NCI-H446 (cell line): ENCODE measurements at places on chromosomes 5 and 9.

- DNase-seq, result no peak
Measured at GRCh38 chr9:5793812-5794211, 39.1 kb downstream of the ERMP1 start.

- no peak for DNase-seq
Measured at GRCh38 chr5:99675974-99676373, 747.2 kb upstream of the CHD1 start.

DNA sequence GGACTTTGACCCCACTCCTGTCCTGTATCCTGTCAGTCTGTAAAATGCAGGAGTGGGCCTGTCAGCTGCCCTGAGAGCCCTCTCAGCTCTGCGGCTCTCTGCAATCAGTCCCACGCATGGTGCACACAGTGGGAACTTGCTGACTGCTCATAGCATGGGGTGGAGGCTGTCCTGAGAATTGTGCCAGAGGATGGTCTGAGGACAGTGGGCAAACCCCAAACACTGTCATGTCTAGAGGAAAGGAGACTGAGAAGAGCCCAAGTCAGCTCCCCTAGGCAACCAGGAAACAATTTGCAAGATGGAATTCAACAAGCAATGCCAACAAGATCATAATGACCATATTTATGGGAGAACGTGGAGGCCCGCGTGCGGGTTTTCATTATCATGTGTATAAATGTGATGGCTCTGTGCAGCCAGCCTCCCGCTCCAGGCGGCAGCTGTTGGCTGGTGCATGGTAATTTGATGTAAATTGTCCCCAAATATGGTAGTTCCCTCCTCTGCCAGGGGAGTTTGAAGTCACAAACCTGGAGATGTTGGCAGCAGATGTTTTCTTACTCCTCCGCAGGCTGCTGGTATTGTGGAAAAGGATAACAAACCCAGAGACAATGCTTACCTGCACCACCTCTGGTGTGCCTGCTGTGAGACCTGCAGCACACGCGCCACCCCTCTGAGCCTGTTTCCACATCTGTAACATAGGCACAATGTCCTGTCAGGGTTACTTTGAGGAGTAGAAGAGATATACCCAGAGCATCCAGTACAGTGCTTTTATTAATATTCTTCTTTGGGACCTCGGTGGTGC lies 39.8 kb upstream of the ALDH1B1 start:
- no peak for DNase-seq

GRCh38 chr5:173035904-173036707 lies 20.0 kb upstream of the CREBRF start:
- no peak for DNase-seq

- no peak for DNase-seq
Measured at GRCh38 chr5:32638309-32638708, 53.0 kb downstream of the SUB1 start.

DNA sequence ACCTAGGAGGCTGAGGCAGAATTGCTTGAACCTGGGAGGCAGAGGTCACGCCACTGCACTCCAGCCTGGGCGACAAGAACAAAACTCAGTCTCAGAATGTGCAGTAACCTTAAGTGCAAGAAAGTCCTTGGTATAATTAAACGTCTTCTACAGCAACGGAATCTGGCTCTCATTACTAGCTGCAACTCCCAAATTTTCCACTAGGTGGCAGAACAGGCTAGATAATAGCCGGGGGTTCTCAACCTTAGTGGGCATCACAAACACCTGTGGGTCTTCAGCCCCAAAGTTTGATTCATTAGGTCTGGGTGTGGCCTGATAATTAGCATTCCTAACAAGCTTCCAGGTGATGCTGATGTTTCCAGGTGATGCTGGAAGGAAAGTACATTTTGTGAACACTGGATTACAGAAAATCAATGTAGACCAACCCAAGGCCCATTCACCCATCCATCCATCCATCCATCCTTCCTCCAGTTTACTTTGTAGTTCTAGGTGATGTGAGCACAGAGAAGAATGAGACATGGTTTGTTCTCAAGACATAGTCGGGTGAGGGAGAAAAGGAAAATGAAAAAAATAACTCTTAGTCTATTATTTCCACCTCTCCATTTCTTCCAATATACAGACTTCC lies 37.3 kb downstream of the FBXW2 start:
- peak; percentile 27 for DNase-seq

- no peak for DNase-seq
Measured at GRCh38 chr5:40030661-40031060, 605.9 kb upstream of the DAB2 start.

DNA sequence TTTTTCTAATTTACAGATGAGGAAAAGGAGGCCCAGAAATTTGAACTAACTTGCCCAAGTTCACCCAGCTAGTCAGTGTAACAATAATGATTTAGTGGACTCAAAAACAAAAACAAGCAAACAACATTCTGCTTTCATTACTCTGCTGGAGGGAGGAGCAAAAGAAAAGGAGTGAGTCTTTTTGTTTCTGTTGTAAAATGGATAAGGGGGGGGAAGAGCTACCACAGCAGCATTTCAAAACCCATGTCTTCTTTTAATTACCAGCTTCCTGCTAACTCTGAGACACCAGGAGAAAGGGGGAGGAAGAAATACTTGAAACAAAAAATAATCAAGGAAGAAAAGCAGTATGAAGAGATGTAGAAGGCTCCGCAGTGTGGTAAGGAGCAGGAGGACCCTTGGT lies 39.2 kb upstream of the EQTN start:
- no peak for DNase-seq

DNA sequence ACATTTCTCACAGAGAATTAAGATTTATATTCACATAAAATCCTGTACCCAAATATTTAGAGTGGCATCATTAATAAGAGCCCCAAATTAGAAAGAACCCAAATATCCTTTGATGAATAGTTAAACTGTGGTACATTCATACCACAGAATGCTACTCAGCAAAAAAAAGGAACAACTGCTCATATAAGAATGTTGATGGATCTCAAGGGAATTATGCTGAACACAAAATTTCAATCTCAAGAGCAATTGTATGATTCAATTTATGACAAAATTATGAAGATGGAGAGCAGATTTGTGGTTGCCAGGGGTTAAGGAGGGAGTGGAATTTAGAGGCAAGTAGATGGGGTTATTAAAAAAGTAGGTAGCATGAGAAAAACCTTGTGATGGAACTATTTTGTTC lies 4.5 kb upstream of the PAIP1 start:
- DNase-seq, result no peak

DNA sequence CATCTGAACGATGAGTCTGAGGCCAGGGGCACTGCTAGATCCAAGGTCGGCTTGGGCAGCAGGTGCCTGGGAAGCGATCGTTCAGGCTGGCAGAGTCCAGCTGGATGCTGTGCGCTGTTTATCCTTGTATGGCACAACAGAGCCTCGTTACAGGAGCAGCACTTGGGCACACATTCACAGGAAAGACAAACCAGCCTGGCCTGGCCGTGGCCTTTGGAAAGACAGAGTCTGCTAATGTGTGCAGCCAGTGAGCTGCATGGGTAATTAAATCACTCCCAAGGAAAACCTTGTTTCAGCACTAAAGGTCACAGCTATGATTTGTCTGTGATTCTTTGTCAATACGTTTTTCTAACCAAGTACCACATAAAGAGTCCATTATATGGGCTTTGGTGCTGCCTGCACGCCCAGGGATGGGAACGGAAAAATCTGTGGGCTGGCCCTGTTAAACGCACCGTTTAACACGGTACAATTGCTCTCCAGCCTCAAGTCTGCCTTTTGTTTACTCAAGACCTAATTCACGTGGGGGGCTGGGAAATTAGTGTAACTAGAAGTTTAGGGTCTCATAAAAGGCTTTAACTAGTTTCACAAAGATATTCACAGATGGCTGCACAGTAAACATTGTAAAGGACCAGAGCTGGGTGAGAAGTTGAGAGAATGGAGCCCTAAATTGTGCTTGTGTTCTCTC lies 509.3 kb downstream of the KDM4C start:
- no peak for DNase-seq

GRCh38 chr9:136654820-136655535 lies 7.7 kb upstream of the EGFL7 start:
- no peak for DNase-seq

GRCh38 chr9:23342291-23342690 lies 483.7 kb downstream of the ELAVL2 start:
- DNase-seq, result peak; percentile 49

DNA sequence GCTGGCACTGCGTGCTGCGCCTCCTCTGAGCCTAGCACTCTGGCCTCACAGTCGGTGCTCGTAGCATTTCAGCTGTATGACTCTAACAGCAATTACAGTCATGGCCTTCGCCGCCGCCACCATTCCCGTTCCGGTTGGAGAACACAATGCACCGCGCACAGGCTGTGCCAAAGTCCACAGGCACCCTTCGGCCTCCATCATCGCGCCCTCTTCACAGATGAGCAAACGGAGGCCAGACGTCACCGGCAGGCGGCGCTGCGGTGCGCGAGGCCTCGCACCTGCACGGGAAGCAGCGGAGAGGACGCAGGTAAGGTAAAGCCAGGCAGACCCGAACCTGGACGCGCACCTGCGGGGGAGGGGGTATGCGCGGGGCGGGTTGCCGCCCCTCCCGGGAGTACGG lies 128.9 kb downstream of the BARX1 start:
- DNase-seq, result no peak

DNA sequence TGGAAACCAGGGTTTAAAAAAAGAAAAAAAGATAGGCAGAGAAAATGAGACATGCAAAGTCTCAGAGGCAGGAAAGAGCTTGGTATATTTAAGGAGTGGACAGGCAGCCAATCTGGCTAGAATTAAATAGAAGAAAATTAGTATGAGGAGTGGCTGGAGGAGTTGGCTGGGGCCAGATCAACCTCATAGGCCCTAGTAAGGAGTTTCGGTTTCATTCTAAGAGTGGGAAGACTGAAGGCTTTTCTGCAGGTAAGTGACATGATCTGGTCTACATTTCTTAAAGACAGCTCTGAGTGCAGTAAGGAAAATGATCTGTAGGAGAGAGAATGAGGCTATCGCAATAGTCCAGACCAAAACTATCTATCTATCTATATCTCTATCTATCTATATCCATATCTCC lies 27.5 kb downstream of the ADRB2 start:
- no peak for DNase-seq

- no peak for DNase-seq
Measured at GRCh38 chr9:9229269-9229668, 1383.5 kb downstream of the PTPRD start.

DNA sequence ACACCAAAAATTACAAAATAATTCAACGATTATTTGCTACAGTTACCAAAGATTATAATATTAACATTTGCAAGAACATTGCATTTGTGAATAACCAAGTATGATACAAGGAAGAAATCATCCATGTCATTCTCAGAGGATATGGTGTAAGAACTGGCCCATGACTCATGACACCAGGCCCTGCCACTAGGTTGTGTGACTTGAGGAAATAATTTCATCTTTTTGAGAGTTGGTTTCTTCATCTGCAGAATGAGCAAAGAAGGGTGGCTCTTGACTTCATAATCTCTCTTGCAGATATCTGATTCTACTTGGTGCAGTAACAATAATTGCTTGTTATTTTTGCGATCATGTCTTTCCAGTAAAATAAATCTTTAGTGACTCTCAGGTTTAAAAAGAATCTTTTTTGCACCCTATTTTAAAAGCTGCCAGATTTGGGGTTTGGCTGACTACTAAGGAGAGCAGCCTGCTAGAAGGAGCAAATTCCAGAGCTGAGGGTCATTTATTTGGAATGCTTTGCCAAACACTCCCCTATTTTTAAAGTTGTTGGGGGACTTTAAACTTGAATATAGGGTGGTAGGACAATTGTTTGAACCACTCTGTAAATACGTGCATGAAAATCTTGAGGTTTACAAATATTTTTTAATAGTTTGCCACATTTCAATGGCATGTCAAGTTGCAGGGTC lies 23.5 kb downstream of the ITGA1 start:
- no peak for DNase-seq

- no peak for DNase-seq
Measured at GRCh38 chr9:77648234-77649108, at the start of gene GNA14. TSS of gene GNA14 (minus strand) at chr9:77648322. CDS start at chr9:77647793, 529 bp downstream.

GRCh38 chr5:149002053-149002452 lies 60.8 kb downstream of the SH3TC2 start:
- DNase-seq, result no peak

- DNase-seq, result no peak
Measured at GRCh38 chr5:114678778-114679177, 316.9 kb downstream of the KCNN2 start.

DNA sequence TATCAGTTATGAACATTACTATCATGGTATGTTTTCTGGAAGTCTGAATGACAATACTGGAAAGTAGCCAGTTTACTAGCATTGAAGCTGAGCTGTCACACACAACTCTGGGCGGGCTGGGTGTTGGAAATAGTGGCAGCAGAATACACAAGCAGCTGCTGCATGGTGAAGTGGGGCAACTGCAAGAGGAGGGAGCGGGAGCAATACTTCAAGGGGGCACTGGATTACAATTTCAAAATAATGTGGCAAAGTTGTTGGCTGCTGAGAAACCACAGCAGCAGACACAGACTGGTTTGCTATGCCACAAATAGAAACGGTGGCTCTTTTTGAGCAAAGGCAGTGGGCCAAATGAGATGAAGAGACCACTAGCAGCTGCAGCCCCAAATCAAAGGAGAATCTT lies 350.2 kb downstream of the KIAA0825 start:
- DNase-seq, result no peak

GRCh38 chr5:173268750-173269432 lies 33.9 kb upstream of the NKX2-5 start:
- no peak for DNase-seq

GRCh38 chr5:177538876-177539275 lies 15.5 kb downstream of the FAM193B start:
- DNase-seq, result no peak

GRCh38 chr5:102453716-102454115 lies 45.1 kb downstream of the SLCO6A1 start:
- no peak for DNase-seq

- DNase-seq, result no peak
Measured at GRCh38 chr5:166594567-166594966, 1696.9 kb upstream of the WWC1 start.

GRCh38 chr5:132787076-132787475 lies 10.0 kb upstream of the SEPTIN8 start:
- DNase-seq, result no peak

- DNase-seq, result no peak
Measured at GRCh38 chr5:55096861-55097260, 5.6 kb upstream of the GZMA start.

GRCh38 chr5:161086461-161086860 lies 234.4 kb upstream of the ATP10B start:
- DNase-seq, result no peak

GRCh38 chr9:121066850-121067249 lies 7.9 kb upstream of the CNTRL start:
- no peak for DNase-seq

DNA sequence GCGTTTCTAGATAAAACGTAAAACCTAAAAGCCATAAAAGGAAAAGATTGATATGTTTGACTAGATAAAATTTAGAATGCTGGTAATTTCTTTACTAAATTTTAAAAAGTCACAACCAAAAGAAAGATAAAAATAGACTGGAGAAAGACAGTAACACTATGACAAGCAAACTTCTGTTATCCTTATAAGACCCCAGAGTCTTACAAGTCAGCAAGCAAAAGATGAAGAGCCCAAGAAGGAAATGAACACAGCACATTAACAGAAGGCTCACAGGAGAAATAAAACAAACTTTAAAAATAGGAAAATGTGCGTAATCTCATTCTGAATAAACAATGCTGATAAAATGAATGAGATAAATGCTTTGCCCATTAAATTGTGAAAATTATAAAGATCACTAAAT lies 29.7 kb downstream of the IL7R start:
- no peak for DNase-seq

GRCh38 chr9:91954841-91955471 lies 4.9 kb upstream of the ROR2 start:
- no peak for DNase-seq
